ENCODE measurements at places on chromosomes 5 and 9.

- DNase-seq = no peak
Measured at GRCh38 chr5:109878887-109879286, 189.2 kb downstream of the MAN2A1 start.

GRCh38 chr5:142857405-142857804, 87.2 kb downstream of the ARHGAP26 start:
- no peak for DNase-seq

GRCh38 chr9:137245450-137246421, 4.6 kb downstream of the TUBB4B start:
- DNase-seq = no peak

DNA sequence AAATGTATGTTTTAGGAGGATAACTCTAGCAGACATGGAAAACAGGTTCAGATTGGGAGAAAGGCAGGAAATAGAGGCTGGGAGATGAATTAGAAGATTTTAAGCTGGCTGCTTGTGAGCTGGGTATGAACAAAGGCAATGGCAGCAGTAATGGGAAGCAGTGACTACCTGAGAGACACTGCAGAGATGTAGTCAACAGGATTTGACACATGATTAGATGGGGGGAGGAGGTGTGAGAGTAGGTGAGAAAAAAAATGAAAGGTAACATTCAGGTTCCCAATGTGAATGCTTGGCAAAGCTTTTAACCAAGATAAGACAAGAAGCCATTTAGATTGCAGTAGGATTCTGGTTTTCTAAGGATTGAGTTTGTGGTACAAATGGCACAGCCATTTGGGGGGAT, 22.8 kb upstream of the IFNE start:
- DNase-seq = no peak

GRCh38 chr5:68648944-68649857, 433.6 kb downstream of the PIK3R1 start:
- DNase-seq = no peak

DNA sequence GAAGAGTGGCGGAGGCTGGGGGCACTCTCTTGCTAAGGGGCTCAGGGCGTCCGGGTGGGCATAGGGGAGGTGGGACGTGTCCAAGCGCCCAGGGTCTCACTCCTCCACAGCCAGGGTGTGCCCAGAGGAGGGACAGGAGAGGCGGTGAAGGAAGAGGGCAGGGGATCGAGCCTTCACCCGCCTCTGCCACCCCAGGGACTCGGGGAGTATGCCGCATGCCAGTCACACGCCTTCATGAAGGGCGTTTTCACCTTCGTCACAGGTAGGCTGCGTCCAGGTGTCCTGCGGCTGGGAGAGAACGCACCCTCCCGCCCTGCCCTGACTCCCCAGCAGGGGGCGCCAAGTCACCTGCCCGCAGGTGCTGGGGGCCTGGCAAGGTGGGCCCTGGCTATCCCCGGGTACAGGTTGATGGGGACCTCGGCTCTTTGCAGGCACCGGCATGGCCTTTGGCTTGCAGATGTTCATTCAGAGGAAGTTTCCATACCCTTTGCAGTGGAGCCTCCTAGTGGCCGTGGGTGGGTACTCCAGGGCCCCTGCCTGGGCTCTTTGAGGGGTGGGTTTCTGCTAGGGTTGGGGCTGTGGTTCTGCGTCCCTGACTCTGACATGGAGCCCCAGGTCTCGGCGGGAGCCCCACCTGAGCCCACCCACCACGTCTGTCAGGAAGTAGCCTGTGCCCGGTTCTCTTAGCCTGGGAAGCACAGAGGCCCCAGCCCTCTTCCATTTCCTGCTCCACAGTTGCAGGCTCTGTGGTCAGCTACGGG, 552 bp downstream of the TMEM141 start:
- DNase-seq = peak; percentile 88

DNA sequence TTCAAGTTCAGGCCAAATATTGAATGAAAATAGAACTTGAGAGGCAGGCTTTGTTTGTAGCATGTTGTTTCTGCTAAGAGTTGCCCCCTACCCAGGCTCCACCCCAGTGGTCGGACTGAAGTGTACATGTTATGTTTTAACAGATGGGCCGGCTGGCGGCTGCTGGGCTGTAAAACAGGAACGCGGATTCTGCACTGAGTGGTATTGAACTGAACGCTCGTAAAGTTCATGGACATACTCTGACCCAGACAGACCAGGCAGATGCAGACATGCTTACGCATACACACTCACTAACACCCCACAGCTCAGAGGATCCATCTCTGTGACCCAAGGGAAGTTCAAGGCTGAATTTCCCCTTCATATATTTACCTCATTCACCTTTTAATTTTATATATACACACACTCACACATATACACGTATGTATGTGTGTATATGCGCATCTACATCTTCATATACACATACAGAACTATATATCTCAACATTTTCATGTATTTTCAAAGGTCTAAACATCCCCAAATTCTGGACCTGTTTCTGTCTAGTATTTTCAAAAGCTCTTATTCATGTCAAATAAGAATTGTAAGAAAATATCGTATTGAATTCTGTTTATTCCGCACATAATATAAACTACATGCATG, 1.4 kb downstream of the MARCHF3 start:
- peak; percentile 59 for DNase-seq

GRCh38 chr5:20248118-20248517, 260.1 kb upstream of the CDH18 start:
- DNase-seq = no peak

- no peak for DNase-seq
Measured at GRCh38 chr5:98282521-98282920, 490.9 kb upstream of the RGMB start.

DNA sequence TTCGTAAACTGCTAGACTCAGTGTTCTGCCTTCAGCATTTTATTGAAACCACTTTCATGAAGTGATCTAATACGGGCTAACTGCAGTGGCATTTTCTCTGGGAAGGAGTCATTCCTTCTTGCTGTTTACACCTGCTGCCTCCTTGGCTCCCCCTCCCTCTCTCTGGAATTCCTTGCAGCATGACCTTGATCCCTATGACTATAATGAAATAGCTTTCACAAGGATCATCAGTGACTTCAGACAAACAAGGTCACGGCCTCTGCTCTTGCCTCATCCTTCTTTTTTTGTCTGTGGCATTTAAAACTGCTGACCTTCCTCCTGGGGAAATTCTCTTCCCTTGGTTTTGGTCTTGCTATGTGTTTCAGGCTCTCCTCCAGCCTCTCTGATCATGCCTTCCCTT, 90.2 kb downstream of the ZNF462 start:
- no peak for DNase-seq

- no peak for DNase-seq
Measured at GRCh38 chr9:128123451-128124080, 4.0 kb downstream of the PTGES2 start.

- peak; percentile 17 for DNase-seq
Measured at GRCh38 chr5:150763023-150763769, 4.4 kb upstream of the DCTN4 start.
